ENCODE measurements at places on chromosomes 2 and 18.

GRCh38 chr2:156079845-156080244 lies 252.7 kb downstream of the NR4A2 start:
- no peak for DNase-seq

GRCh38 chr2:70569559-70569958 lies 15.9 kb upstream of the TGFA start:
- DNase-seq: no peak

GRCh38 chr2:173678186-173678585 lies 287.0 kb downstream of the SP3 start:
- no peak for DNase-seq

GRCh38 chr2:111166115-111166514 lies 45.4 kb downstream of the BCL2L11 start:
- DNase-seq: no peak

- no peak for DNase-seq
Observed at GRCh38 chr2:32825291-32825712, 121.5 kb upstream of the LTBP1 start.

GRCh38 chr2:130796290-130796689 lies 40.4 kb upstream of the ARHGEF4 start:
- DNase-seq: no peak

DNA sequence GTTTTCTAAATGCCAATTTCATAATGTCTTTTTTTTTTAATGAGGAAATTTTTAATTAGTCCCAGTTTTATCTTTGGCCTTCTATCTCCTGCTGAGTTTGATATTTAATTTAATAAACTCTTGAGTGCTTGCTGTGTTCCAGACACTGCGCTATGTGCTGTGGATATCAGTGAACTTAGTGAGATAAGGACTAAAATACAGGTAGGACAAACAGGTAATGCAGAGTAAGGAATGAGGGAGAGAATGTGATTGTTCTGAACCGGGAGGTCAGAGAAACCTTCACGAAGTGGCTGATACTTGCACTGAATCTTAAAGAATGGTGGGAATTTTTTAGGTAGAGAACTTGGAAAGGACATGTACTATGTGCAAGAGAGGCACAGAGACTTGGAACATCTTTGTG lies 28.2 kb downstream of the TTC27 start:
- no peak for DNase-seq

DNA sequence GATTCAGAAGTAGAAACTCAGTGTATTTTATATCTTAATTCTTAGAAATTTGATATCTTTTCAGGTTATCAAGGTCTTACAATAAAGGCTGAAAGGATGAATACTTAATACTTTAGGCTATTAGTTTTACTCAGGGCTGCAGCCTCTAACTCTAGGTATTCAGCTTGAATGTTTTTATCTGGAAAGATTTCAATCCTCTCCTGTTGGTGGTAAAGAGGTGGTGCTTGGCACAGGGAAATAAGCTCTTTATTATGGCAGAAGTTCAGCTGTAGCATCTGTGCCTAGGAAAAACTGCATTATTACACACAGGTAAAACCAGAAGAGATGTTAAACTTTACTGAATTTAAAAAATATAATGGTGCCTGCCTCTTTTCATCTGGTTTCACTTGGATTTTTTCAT lies 11.1 kb downstream of the ACVR2A start:
- no peak for DNase-seq

DNA sequence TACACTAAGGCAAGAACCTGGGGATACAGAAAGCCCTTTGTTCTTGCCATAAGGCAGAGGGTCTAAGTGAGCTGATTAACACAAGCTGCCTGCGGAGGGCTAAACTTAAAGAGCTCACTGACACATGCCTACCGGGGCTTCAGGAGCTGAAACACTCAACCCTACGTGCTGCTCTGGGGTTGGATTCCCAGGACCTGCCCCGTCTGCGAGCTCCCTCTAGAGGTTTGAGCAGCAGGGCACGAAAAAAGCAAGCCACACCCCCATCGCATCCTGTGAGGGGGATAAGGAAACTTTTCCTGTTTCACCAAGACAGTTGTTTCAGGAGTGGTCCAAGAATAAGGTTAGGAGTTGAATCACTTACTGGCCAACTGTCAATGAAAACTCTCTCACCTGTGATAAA lies 562.1 kb downstream of the TMX3 start:
- DNase-seq: no peak

DNA sequence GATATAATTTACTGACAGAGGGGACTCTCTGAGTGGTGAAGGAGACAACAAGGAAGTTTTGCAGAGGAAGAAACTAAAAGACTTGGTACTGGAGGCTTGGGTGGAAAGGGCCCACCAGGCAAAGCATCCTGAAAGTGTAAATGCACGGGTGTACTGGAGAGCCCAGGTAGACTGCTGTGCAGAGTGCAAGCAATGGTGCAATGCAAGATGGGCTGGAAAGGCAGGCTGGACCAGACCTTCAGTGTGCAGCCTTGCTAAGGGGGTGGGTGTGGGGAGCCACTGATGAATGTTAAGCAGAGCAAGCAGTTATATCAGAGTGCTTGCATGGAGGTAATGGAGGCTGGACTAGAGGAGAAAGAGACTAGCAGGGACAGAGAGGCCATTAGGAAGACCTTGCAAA lies 10.7 kb downstream of the C2orf74 start:
- no peak for DNase-seq

DNA sequence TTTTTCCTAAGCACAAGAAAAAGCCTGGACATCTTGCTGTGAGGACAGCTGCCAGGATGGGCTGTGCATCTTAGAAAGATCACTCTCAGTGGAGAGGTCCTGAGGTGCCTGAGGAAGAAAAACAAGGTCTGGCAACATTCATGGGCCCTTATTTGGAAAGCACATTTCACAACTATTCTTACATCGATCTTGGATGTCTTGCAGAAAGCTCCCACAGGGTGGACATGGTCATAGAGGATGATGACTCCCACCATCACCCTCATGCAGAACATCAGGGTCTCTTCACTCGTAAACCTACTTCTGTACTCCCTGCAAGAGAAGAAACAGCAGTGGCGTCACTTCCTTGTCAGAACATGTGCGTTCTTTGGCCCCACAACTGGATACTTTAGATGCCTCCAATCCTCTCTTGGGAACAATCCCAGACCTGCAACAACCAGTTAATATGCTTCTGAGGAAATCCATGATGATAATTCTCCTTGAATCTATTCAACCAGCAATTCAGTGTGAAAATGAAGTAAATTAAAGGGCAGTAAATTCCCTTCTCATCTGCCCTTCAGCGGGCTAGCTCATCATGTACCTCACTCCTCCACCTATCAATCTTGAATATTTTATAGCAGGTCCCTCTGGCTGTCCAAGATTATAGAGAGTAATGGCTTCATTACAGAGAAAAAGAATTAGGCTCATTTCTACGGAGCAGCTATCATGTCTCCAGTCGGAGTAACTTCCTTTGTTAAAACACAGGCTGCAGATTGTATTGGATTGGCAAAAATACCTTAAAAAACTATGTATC lies 106.2 kb downstream of the CYRIA start:
- no peak for DNase-seq

DNA sequence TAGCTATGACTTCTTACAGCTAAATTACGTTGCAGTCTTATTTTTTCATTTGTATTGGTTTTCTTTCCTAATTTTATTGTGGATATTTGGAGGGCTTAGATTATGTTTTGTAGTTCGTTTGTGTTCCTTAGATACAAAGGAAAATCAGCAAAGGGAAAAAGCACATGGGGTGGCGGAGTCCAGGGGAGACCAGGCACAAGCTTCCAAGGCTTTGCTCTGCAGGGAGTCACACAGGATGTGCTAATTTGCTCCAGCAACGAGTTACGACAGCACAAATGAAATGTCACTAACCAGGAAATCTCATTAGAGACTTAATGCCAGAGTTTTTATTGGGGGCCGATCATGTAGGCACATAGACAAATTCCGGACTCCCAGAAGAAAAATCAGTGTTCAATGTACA lies 60.5 kb upstream of the CABYR start:
- no peak for DNase-seq

DNA sequence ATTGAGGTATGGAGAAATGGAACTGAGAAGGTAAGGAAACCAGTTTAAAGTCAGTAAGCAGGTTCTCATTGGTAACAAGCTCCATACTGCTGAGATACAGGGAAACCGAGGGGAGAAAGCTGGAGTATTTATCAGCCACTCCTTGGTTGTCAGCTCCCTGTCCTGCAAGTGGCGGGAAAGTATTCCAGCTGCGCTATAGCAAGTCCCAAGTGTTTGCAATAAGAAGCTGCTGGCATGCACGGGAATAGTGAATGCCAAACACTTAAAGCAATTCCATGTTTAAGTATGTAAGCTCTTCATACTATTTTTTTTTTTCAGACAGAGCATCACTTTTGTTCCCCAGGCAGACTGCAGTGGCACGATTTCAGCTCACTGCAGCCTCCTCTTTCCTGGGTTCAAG lies 1601.1 kb downstream of the SUCLG1 start:
- no peak for DNase-seq

GRCh38 chr2:12061286-12062052 lies 315.0 kb downstream of the LPIN1 start:
- DNase-seq: no peak

DNA sequence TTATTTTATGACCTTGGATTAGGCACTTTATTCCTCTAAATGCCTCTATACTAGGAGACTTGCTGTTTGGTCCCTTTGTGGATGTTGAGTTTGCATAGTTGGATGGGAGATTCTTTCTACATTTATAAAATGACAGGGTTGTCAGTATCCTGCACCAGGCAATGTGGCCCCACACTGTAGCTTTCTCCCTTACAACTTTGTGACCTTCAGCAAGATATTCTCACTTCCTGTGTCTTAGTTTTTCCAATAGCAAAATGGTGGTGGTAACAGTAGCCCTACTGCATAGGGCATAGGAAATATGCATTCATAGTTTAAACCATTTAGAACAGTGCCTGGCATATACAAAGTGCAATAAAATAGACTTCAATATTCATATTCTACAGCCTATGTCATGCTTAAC lies 128.3 kb downstream of the TXNL1 start:
- no peak for DNase-seq

DNA sequence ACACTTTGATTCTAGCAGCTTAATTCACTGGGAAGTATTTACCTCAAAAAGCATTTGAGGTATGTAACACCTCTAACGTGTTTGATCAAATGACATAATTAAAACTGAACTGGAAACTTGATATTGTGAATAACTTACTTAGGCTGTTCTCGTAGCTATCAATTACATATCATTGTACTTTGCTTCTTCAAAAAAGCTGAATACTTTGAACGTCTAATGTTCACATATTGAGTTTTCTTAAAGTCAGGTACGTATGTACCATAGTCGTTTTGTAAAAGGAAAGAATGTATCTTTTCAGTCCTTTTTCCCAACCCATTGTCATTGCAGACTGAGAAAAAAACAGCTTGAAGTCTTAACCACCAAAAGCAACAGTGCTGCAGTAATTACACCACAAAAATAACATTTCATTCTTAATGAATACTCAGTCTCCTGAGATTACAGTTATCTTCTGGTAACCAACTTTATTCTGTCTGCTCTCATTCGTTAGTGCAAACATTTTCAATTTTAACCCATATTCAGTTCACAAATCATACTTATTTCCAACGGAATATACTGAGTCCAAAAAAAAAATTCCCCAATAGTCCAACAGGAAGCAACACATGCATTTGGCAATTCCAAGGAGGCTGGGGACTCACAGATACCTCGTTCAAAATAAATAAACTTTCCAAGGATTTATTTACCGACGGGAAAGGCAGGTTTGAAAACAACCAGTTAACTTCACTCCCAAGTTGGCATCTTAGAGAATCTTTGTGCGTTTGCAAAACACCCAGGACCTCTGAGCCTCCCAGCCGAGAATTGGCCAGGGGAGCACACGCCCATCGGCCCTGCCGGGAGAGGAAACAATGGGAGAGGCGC lies 1.1 kb downstream of the CHN1 start:
- no peak for DNase-seq

DNA sequence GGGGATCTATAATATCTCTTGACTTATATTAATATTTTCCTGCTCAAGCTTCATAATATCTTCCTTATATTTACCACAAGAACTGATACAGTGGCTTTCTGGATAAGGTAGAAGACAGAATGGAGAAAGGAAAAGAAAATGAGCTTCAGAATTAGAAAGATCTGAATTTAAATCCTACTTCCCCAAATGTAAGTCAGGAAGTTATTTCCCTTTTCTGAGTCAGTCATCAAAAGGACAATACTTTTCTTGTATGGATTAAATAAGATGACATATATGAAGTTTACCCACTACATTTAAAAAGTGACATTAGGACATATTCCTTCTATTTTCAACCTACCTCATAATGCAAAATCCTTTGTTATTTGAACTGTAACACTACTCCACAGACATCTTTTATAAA lies 19.0 kb downstream of the KRCC1 start:
- no peak for DNase-seq

DNA sequence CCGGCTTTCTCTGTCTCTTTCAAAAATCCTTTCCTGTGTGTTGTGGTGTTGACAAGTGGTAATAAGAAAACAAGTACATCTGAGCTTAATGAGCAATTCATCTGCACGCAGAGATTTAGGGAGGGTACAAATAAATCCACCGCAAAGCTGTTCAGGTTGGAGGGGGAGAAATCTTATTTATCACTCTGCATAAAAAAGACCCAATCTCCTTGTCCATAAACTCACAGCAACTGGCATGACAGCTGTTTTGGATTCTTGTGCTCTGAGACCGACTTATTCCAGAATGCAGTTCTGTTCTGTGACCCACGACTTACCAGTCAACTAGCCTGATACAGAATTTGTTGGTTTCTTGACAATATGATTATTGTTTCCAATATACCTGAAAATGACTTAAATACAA lies 380.1 kb downstream of the SOX11 start:
- no peak for DNase-seq

- no peak for DNase-seq
Observed at GRCh38 chr2:12083713-12084419, 337.4 kb downstream of the LPIN1 start.

DNA sequence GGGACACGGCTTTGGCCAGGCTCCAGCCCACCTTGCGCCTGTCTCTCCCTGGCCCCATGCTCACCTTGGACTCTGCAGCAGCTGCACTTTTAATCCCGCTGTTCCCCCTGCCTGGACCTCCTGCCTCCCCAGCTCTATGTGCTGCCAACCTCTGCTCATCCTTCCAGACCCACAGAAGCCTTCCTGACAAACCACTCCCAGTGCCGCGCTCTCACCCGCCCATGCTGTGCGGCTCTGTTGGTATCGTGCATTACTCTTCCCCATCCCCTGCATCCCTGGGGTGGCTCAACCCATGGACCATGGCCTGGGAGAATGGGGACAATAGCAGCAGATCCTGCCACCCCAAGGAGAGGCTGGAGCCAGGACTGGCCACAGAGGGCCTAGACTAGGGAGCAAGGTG lies 303.6 kb downstream of the CELF4 start:
- no peak for DNase-seq

GRCh38 chr2:217054791-217055190 lies 194.9 kb upstream of the TNP1 start:
- no peak for DNase-seq

- DNase-seq: no peak
Observed at GRCh38 chr2:170714381-170715061, 616 bp upstream of the SP5 start.
